ENCODE measurements at places on chromosomes 13 and 19.

DNA sequence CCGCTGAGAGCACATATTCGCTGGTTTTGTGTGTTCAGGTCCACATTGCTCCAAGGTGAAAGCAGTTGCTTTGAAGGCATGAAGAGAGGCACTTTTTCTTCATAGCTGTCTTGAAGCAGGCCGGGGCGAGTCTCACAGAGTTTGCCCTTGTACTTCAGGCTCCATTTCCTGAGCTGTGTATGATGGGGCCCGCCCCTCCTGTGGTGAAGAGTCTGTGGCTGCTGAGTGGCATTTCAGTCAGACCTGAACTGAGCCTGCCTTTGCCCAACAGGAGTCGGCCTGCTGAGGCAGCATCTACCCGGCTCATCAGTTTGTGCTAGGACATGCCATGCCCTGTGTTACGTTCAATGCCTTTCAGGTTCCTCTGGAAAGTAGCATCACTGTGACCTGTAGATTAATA is 44.4 kb upstream of the C1QTNF9 start:
- no peak for DNase-seq

GRCh38 chr19:14094854-14095253 is 4.3 kb upstream of the SAMD1 start:
- DNase-seq: no peak

GRCh38 chr19:45280471-45280961 is 29.4 kb downstream of the MARK4 start:
- DNase-seq: no peak

DNA sequence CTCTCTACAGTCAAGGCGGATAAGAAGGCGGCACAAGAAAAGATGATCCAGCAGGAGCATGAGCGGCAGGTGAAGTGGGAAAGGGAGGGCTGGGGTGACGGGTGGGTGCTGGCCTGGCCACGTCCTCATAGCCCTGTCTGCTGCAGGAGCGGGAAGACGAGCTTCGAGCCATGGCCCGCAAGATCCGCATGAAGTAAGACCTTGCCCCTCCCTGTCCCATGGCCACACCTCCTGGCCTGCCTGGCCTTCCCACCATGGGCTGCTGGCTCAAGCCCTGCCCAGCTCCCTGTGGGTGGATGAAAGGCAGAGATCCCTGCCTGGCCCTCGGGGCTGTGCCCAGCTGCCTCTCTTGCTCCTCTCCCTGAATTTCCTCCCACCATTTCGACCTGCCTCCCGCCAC is 7.2 kb downstream of the ZNF296 start:
- DNase-seq: peak; percentile 36

GRCh38 chr19:5455367-5456129 is at the start of gene ZNRF4:
Gene ZNRF4 (plus strand): TSS chr19:5455417. CDS start chr19:5455492, 75 bp downstream.
- no peak for DNase-seq

DNA sequence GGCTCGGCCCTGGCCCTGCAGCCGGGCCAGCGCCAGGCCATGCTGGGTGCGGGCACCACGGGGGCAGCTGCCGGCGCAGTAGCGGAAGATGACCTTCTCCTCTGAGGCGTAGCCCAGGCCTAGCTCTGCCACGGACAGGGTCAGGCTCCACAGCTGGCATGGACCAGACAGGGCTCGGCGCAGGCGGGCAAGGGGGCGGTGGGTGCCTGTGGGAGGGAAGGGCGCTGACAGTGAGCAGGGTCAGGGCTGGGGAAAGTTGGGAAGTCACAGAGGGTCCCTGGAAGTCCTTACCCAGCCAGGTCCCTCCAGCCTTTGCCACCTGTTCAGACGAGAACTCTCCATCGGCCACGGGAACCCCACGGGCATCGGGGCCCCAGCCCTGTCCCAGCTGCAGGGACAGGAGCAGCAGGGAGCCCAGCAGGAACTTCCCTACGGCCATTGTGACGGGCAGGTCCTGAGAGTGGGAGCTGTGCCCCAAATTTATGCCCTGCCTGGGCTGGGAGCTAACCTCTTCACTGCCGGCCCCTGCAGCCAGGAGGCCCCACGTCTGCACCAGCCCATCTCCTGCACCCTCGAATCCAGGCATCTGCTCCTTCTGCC is at the start of gene PSPN:
TSS of gene PSPN (minus strand) at position 523 of the 600 bp plus-strand sequence. CDS start at position 439, 84 bp downstream.
- no peak for DNase-seq

GRCh38 chr19:16133818-16134217 is 9.7 kb upstream of the HSH2D start:
- no peak for DNase-seq

DNA sequence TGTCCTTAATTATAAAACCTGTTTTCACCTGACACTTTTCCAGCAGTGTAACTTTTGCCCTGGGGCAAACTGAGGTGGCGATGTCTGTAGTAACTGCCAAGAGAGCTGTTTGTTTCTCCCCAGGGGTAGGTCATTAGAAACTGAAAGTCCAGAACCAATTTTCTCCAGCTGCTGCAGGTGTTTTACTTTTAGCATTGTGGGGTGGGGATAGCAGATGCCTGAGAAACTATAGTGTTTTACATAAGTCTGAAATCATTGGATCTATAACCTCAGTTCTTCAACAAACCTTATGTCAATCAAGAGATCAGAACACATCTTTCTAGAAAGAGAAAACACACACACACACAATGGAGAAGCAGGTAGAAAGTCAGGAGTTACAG is 92.7 kb downstream of the LHFPL6 start:
- no peak for DNase-seq

GRCh38 chr13:109180905-109181425 is 551.6 kb downstream of the MYO16 start:
- DNase-seq: no peak

DNA sequence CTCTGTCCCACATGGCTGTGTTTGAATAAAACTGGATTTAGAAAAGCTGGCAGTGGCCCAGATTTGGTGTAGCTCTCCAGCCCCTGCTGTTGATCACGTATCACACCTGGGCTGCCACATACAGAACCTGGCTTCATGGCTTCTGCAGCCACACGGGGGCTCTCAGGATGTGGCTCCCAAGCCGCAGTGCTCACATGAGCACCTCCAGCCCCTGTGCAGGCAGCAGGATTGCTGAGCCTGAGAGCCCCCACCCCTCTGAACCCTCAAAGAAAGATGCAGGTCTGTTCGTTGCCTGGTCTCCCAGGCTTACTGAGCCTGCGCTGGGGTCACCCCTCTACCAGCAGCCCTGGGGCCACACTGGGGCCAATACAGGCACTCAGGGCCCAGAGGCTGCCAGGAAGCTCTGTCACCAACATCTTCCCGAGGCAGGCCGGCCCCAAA is 2.7 kb downstream of the PLEKHF1 start:
- DNase-seq: no peak

GRCh38 chr19:12825254-12826131 is 8.9 kb downstream of the RTBDN start:
- peak; percentile 88 for DNase-seq

DNA sequence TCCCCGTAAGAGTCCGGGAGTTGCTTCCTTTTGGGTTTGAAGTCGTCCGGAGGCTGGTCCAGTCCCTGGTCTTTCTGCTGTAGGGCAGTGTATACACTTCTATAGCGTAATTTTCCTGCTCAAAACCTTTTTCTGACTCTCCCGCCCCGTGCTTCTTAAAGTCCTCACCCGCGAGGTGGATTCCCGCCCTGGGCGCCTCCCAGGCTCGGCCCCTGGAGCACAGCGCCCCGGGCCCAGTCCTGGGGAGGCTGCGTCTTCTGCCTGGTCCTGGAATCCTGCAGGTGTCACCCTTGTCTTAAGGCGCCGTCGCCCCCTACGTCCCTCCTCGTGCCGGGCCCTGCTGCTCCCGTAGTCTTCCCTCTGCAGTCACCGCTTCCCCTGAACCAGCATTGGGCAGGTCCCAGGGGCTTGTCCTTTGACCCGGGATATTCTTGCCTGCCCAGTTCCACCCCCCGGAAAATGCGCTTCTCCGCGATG is 34.4 kb upstream of the ZNF808 start:
- peak; percentile 8 for DNase-seq

GRCh38 chr13:93977986-93978385 is 501.5 kb downstream of the DCT start:
- DNase-seq: no peak

DNA sequence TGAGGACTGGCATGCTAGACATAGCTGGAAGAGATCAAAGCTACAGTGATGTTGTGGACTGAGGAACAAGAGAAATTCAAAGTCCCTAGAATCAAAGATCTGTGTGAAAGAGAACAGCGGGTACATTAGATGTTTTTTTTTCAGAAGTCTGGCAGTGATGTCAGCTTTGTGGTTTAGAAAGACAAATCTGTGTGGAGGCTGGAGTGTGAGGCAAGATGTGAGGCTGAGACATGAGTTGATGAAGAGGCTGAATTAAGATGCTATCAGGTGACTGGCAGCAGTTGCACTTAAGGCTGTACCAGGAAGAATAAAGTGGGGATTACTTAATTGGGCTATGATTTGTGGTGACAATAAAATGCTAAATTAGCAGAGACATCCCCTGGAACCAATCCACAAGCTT is 46.5 kb downstream of the DNAJC3 start:
- DNase-seq: no peak

GRCh38 chr19:3523361-3524077 is 15.5 kb upstream of the TEKTIP1 start:
- no peak for DNase-seq

DNA sequence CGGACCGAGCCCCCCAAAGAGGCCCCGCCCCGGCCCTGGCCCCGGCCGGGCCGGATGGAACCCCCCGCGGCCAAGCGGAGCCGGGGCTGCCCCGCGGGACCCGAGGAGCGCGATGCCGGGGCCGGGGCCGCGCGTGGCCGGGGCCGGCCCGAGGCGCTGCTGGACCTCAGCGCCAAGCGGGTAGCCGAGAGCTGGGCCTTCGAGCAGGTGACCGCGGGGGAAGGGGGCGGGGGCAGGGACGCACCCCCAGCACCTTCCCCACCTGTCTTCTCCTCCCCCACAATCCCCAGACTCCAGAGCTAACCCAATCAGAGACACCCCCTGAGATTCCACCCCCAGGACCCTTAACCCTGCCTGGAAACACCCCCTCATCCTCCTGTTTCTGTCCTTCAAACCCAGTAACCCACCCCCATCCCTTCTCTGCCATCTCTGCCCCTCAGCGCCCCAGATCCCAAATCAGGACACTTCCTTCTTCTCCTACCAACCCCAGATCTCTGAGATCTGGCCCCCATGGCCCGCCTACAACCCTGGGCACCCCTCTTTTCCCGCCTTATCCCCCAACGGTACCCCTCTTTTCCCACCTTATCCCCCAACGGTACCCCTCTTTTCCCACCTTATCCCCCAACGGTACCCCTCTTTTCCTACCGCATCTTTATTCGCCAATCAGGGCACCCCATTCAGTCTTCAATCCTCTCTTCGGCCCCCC is 505 bp downstream of the ZSWIM4 start:
- DNase-seq: peak; percentile 56

DNA sequence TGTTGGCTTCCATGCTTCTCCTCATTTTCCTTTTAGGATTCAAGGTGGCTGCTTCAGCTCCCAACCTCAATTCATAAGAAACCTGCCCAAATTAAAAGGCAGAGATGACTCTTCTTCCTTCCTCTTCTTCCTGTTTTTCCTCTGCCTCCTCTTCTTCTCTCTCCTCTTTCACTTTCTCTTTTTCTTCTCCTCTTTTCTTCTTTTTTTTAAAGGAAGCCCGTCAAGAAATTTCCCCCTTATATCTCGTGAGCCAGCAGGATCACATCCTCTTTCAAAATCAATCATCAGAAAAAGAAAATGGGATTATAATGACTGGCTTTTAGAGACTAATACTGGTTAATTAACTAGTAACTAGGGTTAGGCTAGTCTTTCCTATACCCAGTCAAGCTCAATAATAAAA is 220.3 kb downstream of the NBEA start:
- no peak for DNase-seq

GRCh38 chr19:17754634-17755442 is 3.6 kb downstream of the FCHO1 start:
- DNase-seq: no peak

DNA sequence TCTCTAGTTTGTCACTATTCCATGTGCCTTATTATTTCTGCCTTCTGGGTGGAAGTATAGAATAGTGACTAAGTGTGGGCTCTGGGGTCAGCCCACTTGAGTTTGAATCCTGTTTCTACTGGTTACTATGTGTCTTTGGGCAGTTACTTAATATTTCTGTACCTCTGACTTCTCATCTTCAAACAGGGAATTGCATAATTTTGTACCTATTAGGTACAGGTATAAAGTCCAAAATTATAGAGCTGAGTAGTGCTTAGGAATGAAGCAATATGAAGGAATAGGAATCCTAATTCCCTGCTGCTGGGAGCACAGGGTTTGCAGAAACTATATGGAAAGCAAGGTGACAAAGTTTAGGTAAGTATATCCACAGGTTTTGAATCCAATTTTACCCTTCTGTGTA is 564.5 kb downstream of the GPC5 start:
- DNase-seq: no peak

GRCh38 chr19:30160426-30160825 is 211.8 kb upstream of the ZNF536 start:
- no peak for DNase-seq

GRCh38 chr13:45258334-45258675 is 57.5 kb upstream of the KCTD4 start:
- DNase-seq: no peak

GRCh38 chr13:110617321-110618072 is 2.2 kb downstream of the NAXD start:
- DNase-seq: no peak

DNA sequence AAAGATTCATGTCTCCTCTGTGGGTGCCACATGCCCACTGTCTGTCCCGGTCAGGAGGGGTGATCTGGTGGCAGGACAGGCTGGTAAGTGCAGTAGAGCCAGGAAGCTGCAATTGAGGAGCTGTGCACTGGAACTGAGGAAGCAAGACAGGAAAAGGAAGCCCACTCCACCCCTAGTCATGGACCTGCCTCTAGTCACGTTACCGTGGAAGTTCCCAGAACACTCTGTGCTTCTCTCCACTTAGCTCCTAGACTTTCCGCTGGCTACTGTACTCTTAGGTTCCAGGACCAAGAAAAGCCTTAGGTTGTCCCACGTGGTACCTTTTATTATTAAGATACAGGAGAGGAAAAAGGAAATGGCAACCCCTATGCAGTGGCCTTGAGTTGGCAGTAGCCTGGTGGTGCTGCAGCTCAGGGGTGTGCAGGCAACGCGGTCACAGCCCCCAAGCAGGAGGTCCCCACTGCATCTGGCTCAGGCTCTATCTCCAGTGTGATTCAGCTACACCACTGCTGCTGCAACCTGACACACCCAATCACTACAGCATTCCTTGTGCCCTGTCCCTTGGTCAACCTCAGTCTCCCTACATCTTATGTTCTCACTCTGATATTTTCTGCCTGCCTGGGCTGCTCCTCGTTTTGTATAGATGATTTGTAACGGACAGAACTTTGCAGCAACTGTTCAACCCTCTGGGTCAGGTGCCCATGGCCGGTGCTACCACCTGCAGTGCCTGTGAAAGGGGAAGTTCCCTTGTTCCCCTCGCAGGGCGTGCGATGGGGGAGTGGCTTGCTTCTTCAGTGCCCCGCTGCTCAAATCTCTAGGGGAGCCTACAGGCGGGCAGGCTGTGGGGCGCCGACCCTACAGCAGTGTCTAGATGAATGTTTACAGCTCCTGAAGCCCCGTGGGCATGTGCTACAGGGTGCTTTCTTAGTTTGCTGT is 24.4 kb upstream of the GPR12 start:
- no peak for DNase-seq

- DNase-seq: no peak
Measured at GRCh38 chr13:34164582-34164981, 346.6 kb downstream of the RFC3 start.

GRCh38 chr13:113024466-113024865 is 55.5 kb downstream of the MCF2L start:
- DNase-seq: no peak

- peak; percentile 21 for DNase-seq
Measured at GRCh38 chr13:32048816-32049215, 17.2 kb downstream of the FRY start.

- no peak for DNase-seq
Measured at GRCh38 chr19:29092712-29093552, 120.0 kb downstream of the UQCRFS1 start.

- no peak for DNase-seq
Measured at GRCh38 chr19:2945575-2946184, 909 bp upstream of the ZNF77 start.

GRCh38 chr19:1223018-1223855 is 14.6 kb downstream of the CBARP start:
- DNase-seq: peak; percentile 76

Data from SK-N-SH (cell line).